ENCODE measurements at places on chromosomes 3 and 15.

- DNase-seq: no peak
These were observed 68.0 kb upstream of the TRPM1 start for GRCh38 chr15:31169558-31169957.

GRCh38 chr3:118809696-118810498 lies 224.7 kb downstream of the IGSF11 start:
- DNase-seq: no peak

DNA sequence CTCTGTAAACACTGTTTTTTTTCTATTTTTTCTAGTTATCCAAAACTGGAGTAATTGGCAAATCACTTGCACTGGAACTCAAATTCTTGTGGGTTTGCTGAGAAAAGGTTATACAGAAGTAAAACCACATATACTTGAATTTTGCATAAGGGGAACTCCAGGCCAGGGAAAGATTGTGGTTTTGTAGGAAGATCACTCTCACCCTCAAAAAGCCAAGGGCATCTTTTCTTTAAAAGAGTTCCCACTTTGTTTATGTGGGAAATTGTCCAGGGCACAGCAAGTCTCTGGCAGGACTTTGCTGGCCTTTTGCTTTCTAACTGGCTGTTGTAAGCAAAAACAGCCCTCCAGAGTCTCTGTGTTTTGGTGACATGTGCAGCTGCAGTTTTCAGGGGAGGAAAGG lies 340.3 kb upstream of the RBMS3 start:
- DNase-seq: no peak

DNA sequence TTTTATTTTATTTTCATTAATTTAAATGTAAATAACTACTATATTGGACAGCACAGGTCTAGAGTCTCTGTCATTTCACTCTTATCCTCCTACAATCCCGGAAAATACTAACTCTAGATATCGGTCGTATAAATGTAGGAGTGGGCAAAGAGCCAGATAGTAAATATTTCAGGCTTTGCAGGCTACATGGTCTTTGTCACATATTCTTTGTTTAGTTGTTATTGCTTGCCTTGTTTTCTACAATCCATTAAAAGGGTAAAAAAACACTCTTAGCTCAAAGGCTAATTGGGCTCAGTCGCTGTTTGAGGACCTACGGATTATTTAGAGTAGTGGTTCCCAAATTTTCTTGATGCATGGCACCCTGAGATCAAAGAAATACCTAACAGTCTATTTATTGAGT lies 1.7 kb downstream of the KNL1 start:
- no peak for DNase-seq

GRCh38 chr3:126540342-126540849 lies 16.4 kb downstream of the CHST13 start:
- no peak for DNase-seq

GRCh38 chr3:178804606-178805005 lies 267.0 kb downstream of the ZMAT3 start:
- no peak for DNase-seq

- DNase-seq: no peak
These were observed 148.2 kb downstream of the ADAMTS9 start for GRCh38 chr3:64539451-64540196.

- no peak for DNase-seq
These were observed 383.0 kb downstream of the ZBTB20 start for GRCh38 chr3:114764056-114764492.

GRCh38 chr15:52481915-52482314 lies 46.8 kb downstream of the MYO5A start:
- DNase-seq: peak; percentile 15

DNA sequence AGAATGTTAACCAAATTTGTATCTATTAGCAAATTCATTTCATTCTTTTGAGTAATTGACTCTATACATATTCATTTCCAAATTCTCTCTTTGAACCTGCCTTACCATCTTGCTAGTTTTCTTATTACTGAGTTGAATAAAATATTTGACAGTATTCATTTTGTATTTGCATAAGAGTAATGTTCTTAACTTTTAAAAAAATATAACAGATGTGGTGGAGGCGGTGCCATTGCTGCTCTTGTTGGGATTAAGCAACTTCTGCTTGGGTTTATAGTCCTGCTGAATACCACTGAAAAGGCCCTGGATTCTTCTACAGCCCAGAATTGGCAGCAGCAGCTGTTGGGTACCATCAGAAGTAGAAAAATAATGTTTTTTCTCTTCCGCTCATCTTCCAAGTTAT lies 148.9 kb upstream of the PEX5L start:
- no peak for DNase-seq

DNA sequence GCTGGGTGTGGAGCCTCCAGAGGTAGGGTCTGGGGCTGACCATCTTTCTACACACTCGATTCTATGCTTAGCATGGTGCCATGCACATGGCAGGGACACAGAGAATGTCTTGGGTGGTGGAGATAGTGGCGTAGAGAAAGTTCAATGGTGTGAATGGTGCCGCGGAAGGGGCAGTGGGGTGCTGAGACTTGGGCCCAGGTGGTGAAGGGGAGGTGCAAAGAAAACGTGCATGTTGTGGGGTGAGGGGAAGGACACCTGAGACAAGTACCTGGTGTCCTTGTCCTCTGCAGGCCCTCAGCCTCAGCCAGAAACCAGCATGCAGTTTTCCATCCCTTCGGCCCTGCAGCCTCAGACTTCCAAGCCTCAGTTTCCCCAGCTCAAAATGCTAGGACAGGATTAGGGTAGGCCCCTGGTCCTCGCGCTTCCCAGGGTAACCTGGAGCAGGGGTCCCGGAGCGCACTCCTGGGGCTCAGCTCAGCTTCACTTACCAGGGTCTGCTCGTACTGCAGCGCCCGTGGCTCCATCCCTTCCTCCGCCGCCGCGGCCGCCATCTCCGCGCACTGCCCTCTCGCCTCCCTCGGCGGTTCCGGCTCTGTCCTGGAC lies 375 bp downstream of the CLCN2 start:
- DNase-seq: no peak

DNA sequence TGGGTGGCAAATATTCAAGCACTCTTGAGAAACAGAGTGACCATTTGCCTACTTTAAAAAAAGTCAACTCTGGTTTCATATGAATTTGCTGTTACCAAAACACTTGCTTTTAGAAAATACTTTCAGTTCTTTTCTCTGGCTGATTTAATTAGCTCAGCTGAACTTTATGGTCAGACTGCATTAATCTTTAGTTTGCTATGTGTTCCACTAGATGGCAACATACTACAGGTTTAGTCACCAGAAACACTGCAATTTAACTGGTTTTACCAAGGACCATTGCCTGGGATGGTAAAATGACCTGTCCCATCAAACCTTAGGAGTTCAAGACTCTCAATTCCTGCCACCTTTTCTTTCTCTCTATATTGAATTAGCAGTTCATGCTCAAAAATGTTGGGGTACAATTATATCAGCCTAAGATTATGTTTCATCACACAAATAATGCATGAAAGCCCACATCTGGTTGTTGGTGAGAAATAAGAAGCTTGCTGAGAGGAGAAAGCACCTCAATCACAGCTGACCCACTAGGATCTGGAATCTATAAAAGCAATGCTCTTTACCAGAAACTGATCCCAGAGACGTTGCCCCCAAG lies 14.2 kb downstream of the EIF4E3 start:
- DNase-seq: no peak

DNA sequence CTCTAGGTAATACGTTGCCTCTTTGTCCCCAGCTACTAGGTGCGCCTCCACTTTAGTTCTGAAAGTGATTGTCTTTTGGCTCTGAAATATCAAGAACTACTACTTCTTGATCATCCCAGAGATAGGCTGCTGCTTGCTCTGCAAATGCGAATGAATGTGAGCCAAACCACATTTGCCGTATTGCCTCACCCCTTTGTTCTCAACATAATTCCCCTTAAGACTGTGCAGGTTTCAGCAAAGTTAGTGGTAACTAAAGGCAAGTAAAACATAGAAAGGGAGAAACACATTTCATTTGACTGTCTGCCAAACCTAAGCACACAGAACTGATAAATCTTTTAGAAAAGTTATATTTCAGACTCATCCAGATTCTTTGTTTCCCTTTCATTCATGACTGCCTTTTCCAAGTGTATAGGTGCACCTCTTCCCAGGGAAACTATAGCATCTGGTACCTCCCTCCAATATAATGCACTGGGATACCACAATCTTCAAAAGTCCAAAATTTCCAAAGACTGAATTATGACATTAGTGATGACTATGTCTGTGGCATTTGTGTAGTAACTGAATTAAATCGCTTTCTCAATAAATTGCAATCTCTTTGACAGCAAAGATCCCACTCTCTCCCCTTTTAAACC lies 720.6 kb upstream of the CBLB start:
- DNase-seq: no peak
